GM23248 (cell line): ENCODE measurements at places on chromosomes 6 and 20. TPM values are rescaled to one million over a fixed set of nuclear protein-coding genes. Genes with fewer than 3 reads are reported as not detected.
A peak's percentile ranks its signal among the peaks of the same experiment; 100 is the strongest.

- H3K27ac ChIP-seq = no peak overlapping the region
- H3K4me3 ChIP-seq = no peak overlapping the region
- no peaks in the 10 kb centered on the region for H3K4me1 ChIP-seq
- no peak for DNase-seq
- no peaks in the 10 kb centered on the region for H3K27me3 ChIP-seq
- no peaks in the 10 kb centered on the region for H3K36me3 ChIP-seq
Observed at GRCh38 chr6:46904117-46904516, 17.6 kb downstream of the ADGRF5 start.

- no peak overlapping the region for H3K27ac ChIP-seq
- peaks cover under 1% of the 10 kb centered on the region; the same call in 1 of the 2 replicates for H3K4me1 ChIP-seq
- no peak overlapping the region for H3K4me3 ChIP-seq
- no peaks in the 10 kb centered on the region for H3K27me3 ChIP-seq
Observed at GRCh38 chr20:51979226-51979625, 176.9 kb upstream of the SALL4 start.

DNA sequence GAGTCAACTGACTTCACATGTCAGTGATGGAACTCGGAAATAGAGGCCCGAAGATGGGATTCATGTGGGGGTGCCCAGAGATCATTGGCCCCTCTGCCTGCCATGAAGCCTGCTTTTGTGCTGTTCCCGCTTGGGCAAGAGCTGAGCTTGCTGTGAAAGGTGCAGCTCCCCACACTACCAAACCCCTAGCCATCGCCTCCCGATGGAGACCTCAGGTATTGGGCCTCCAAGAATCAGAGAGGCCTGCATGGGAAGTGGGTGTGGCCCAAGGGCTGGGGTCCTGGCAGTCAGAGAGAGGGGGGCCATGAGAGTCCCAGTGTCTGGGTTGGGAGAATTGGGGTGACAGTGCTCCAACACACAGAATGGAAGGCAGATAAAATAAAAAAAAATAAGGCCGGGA is 160.9 kb downstream of the SOD2 start:
- H3K27ac ChIP-seq = no peak overlapping the region
- no peak overlapping the region for H3K4me3 ChIP-seq
- DNase-seq = no peak
- H3K4me1 ChIP-seq = peaks cover 10% of the 10 kb centered on the region
- H3K27me3 ChIP-seq = no peaks in the 10 kb centered on the region; the same call in 1 of the 2 replicates
- no peaks in the 10 kb centered on the region for H3K36me3 ChIP-seq

GRCh38 chr20:57711311-57711712 is 1.5 kb upstream of the PMEPA1 start:
- H3K36me3 ChIP-seq = no peaks in the 10 kb centered on the region
- peaks cover 43% of the 10 kb centered on the region for H3K4me1 ChIP-seq
- peak; percentile 34 for DNase-seq
- H3K27ac ChIP-seq = no peak overlapping the region

DNA sequence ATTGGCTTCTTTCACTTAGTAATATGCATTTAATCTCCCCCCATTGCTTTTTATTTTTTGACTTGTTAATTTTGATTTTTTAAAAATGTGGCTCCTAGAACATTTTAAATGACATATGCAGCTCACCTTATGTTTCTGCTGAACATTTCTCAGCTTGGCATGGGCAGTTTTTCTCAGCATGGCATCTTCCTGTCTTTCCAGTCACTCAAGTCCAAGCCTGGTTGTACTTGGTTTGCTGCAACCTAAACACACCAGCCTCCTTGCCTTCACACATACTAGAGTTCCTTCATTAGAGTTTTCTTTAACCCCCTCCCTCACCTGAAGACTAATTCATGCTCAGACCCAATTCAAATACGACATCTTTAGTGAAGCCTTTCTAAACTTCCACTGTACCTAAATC is 86.4 kb downstream of the ZHX3 start:
- H3K36me3 ChIP-seq = no peaks in the 10 kb centered on the region
- H3K27me3 ChIP-seq = no peaks in the 10 kb centered on the region
- peaks cover 43% of the 10 kb centered on the region for H3K4me1 ChIP-seq
- H3K4me3 ChIP-seq = no peak overlapping the region
- peak overlapping the region; percentile 89 for H3K27ac ChIP-seq

GRCh38 chr6:34041385-34041784 is 104.5 kb downstream of the GRM4 start:
- H3K36me3 ChIP-seq = no peaks in the 10 kb centered on the region
- DNase-seq = no peak
- H3K27me3 ChIP-seq = peaks cover 13% of the 10 kb centered on the region; the same call in 1 of the 2 replicates
- no peak overlapping the region for H3K4me3 ChIP-seq

- no peaks in the 10 kb centered on the region for H3K36me3 ChIP-seq
- H3K27me3 ChIP-seq = no peaks in the 10 kb centered on the region
- no peak overlapping the region for H3K27ac ChIP-seq
- H3K4me1 ChIP-seq = no peaks in the 10 kb centered on the region
- H3K4me3 ChIP-seq = no peak overlapping the region
Observed at GRCh38 chr6:116476002-116476678, 15.0 kb downstream of the CALHM6 start.

- H3K4me1 ChIP-seq = peaks cover 49% of the 10 kb centered on the region
- peak overlapping the region; percentile 96 for H3K27ac ChIP-seq
- no peaks in the 10 kb centered on the region for H3K36me3 ChIP-seq
- peak overlapping the region; percentile 34 for H3K4me3 ChIP-seq
- no peaks in the 10 kb centered on the region for H3K27me3 ChIP-seq
Observed at GRCh38 chr6:150266963-150267685, 101.7 kb upstream of the IYD start.

DNA sequence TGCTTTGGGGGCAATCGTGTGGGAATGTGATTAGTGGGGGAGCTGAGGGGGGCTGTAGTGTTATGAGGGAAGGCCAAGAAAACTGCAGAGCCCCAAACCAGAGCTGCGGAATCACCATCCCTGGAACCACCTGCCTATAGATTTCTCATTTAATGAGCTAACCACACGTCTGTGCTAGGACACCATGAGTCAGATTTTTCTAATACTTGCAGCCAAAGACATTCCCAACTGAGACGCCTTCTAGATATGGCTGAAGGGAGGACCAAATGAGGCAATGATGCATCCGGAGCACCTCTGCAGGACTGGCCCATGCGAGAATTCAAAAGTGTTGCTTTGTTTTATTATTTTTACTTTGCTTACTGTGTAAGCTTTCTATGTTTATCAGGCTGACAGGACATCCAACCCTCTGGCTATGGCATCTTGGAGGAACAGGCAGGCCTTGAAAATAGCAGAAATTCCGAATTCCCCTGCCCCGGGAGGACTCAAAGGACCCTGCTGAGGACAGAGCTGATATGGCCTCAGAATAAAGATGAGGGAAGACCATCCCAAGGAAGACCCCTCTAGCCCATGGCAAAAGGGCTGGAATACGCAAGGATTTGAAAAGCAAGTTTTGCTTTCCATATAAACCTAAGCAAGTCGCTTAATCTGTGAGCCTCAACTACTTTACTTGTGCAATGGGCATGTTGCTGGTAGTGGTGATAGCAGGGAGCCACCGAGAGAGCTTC is 3.1 kb upstream of the PTGIS start:
- no peak overlapping the region for H3K4me3 ChIP-seq
- peak; percentile 78 for DNase-seq
- peaks cover 38% of the 10 kb centered on the region for H3K4me1 ChIP-seq
- peak overlapping the region; percentile 100; the same call in 1 of the 2 replicates for H3K27ac ChIP-seq

- H3K4me3 ChIP-seq = no peak overlapping the region
- H3K27me3 ChIP-seq = peaks cover 12% of the 10 kb centered on the region; the same call in 1 of the 2 replicates
- H3K27ac ChIP-seq = no peak overlapping the region
- H3K4me1 ChIP-seq = no peaks in the 10 kb centered on the region
Observed at GRCh38 chr20:22341508-22341907, 242.9 kb downstream of the FOXA2 start.

DNA sequence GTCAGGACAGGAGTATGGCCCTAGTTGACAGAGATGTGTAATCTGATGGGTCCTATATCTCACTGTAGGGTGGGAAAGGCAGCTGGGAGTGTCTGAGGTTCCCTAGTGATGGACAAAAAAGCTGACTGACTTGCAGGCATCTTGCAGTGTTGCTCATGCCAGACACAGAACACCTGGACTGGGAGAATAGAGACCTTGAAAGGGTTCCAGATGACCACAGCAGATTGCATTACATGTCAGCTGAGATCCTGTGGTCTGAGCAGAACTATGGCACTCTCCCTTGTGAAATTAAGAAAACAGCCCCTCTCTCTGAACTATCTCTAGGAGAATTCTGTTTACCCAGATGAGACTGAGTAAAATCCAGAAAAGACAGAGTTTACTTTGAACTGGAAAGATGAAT is 212.6 kb upstream of the MAN1A1 start:
- no peaks in the 10 kb centered on the region for H3K27me3 ChIP-seq
- H3K36me3 ChIP-seq = no peaks in the 10 kb centered on the region
- H3K27ac ChIP-seq = no peak overlapping the region
- no peaks in the 10 kb centered on the region for H3K4me1 ChIP-seq

GTF2H4 gene
- total RNA-seq = 12.8 and 21.7 TPM in 2 replicates

CDH4 gene
- total RNA-seq = 3.9 and 4.4 TPM in 2 replicates

TRIM31 gene
- not detected in 2 replicates for total RNA-seq

C6orf141 gene
- total RNA-seq = not detected in 2 replicates

TOMM34 gene
- total RNA-seq = 53.0 and 63.8 TPM in 2 replicates
